ENCODE measurements at places on chromosomes 16 and 17.

DNA sequence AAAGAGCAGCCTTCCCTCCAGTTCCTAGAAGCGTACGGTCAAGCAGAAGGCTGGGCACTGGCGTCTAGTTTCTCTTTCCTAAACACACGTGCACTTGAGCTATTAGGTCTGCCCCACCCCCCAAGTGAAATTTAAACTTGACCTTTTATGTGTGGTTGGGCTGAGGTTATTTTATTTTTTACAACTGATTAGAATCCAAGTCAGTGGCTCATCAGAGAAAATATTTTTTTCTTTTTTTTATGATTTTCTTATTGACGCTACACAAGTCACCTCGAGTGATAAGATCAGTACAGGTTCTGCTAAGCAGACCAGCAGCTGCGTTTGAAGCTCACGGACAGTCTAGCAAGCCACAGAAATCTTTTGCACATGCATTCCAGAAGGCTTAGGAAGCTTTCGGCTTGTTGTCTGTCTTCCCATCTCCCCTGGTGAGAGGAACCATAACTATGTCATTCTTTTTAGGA, 95.1 kb downstream of the ZFHX3 start:
- no peak for DNase-seq

- DNase-seq: no peak
These were observed 22.3 kb downstream of the CD300LF start for GRCh38 chr17:74690409-74690825.

- DNase-seq: no peak
These were observed 68.6 kb downstream of the CDYL2 start for GRCh38 chr16:80735846-80736245.

GRCh38 chr17:81693509-81694210, 9.5 kb upstream of the MRPL12 start:
- no peak for DNase-seq

DNA sequence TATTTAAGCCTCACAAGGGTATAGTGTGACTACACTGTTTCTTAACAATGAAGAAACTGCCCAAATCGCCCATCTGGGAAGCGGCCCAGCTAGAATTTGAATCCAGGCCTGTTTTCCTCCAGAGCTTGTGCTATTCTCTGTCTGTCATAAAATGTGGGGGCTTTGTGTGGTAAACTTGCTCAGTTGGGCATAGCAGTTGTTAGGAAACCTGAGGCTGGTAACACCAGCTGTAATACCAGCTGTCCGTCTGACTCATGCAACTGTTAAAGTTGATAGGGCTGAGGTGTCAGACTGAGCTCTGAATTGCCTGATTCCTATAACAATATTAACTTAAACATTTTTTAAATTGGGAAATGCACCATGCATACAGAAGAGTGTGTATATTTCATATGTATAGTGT, 9.3 kb downstream of the NOD2 start:
- no peak for DNase-seq

GRCh38 chr16:30474074-30474452, 1.5 kb downstream of the ITGAL start:
- no peak for DNase-seq

Measured in activated T-cell treated with anti-CD3 and anti-CD28 coated beads for 24 hours (primary cell).